GM12878 (cell line): ENCODE measurements at places on chromosomes 3 and 15.

GRCh38 chr3:72947715-72948490, 48.7 kb upstream of the PPP4R2 start:
- DNase-seq: no peak

- no peak for DNase-seq
Measured at GRCh38 chr3:69209413-69209812, 87.0 kb upstream of the LMOD3 start.

- no peak for DNase-seq
Measured at GRCh38 chr3:43102773-43103480, 3.0 kb downstream of the POMGNT2 start.

GRCh38 chr3:72214066-72214951, 429.4 kb upstream of the PROK2 start:
- DNase-seq: no peak

- DNase-seq: no peak
Measured at GRCh38 chr3:31472479-31473390, 60.0 kb upstream of the STT3B start.

- DNase-seq: no peak
Measured at GRCh38 chr3:178267158-178267844, 268.9 kb upstream of the KCNMB2 start.

DNA sequence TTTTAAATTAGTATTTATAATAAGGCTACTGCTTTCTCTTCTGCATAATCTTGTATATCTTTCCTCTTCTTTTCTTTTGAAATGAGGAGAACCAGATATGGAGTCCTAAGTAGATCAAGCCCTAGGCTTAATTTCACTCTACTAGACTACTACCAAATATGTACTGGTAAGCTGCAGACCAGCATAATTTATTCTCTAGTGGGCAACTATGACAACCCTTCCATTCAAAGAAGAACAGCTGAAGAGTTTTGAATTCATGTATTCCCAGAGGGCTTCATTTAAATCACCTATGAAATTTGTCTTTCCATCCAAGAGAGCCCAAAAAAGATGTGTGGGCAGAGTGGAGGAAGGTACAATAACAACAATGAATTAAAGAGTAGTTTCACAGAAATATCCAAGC, 10.0 kb downstream of the RAD18 start:
- DNase-seq: no peak

- no peak for DNase-seq
Measured at GRCh38 chr3:71548705-71549384, 34.7 kb downstream of the FOXP1 start.

DNA sequence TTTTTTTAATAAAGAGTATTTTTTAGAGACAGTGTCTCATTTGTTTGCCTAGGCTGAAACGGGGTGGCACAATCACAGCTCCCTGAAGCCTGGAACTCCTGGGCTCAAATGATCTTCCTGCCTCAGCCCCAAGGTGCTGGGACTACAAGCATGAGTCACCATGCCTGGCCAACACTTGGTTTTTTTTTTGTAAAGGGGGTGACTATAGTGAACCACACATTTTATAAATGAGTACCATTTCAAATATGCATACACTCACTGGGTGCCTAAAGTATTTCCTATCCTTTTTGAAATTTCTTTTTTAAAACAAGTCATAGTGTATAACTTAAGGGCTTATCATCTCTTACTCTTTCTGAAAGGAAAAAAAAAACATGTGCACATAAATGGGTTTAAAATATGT, 325.2 kb upstream of the MEIS2 start:
- DNase-seq: no peak

DNA sequence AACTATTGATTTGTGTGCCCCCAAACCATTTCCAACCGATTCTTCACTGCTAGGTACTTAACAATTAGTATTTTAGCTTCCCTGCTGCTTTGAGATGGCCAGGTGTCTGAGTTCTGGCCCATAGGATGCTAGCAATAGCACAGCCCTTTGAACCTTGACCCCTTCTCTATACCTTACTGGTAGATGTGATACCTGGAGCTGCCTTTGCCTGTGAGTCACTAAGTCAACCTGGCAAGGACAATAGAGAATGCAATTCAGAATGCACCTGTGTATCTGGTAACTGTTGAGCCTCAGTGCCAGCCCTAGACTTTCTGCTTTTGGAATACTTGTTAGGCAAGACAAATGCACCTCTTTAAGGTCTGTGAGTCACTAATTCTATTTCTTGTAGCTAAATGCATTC, 467.4 kb downstream of the GRM7 start:
- no peak for DNase-seq

- DNase-seq: no peak
Measured at GRCh38 chr3:154235330-154235729, 89.0 kb downstream of the DHX36 start.
